ENCODE measurements at places on chromosomes 16 and 17.

DNA sequence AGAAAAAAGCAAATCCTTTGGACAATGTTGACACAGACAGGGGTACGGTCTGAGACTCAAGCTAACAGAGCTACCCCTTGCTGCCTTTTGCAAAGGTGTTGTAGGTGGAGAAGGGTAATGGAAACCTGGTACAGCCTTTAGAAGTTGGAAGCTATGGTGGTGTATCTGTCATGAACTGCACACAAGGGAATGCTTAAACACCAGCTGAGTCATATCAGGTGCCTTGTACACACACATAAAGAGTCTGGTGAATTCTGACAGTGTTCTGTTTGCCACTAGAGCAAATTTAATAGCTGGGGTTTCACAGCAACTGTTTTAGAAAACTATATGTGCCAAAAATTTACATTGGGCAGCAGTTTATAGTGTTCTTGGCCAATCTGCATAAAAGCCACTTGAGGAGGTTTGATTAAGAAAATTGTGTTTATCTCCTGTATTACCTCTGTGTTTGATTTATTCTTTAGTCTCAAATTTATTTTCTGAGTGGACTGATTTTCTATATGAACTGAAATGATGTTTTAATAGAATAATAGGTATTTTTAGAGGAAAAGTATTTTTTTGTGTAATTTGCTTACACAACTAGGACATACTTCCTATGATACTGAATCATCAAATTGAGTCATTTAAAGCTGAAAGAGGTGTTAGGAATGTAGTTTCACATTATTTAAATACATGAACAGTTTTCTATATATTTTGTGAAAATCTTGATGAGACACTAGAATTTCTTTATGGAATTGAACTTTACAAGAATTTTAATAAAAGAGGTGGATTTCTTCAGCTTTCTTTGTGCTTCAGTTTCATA lies 136.9 kb downstream of the MAP2K6 start:
- no peak for DNase-seq

- DNase-seq = no peak
Measured at GRCh38 chr17:38943607-38944006, 18.2 kb downstream of the LASP1NB start.

GRCh38 chr17:57866723-57867122 lies 16.9 kb upstream of the MRPS23 start:
- DNase-seq = no peak

DNA sequence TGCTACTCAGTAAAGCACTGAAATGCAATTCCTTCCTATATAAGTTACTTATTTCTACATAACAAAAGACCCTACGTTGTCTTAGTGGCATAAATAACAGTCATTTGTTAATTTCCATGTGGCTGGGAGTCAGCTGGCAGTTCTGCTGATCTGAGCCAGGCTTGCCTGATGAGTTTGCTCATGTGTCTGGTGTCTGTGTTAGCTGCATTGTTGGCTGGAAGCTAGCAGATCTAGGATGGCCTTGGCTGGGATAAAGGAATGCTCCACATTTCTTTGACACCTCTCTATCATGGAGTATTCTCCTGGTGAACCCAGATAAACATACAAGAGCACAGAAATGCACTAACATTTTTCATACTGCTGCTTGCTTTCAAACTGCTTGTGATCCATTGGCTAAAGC lies 264.4 kb upstream of the MON1B start:
- DNase-seq = no peak

DNA sequence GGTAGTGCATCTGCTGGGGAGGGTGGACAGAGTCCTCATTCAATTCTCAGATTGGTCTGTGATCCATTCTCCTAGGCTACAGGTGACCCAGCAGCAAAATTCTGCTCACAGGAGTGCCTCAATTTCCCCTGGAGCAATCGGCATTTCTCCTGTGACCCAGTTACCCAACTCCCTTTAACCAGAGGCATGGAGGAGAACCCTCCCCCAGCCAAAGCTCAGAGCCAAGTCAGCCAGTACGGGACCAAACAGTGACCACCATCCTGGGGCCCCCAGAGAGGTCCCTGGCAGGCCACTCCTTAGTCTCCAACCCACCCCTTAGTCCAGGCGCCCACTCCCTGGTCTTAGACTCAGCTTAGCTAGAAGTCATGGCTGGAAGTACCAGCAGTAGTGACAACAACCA lies 75.6 kb downstream of the DYNLRB2 start:
- no peak for DNase-seq

GRCh38 chr17:79685121-79685520 lies 45.6 kb upstream of the ENPP7 start:
- no peak for DNase-seq
